Gastrocnemius medialis (tissue), 4 donors: ENCODE measurements at places on chromosomes 2 and 18. TPM values are rescaled to one million over a fixed set of nuclear protein-coding genes. Genes with fewer than 3 reads are reported as not detected.

SNED1 gene
- total RNA-seq, result 31.6 TPM

SPAG16 gene
- total RNA-seq, result 6.2 TPM

CFC1 gene
- not detected for total RNA-seq

SIGLEC15 gene
- total RNA-seq, result not detected

INHBB gene
- total RNA-seq, result 3.1 TPM

HOXD13 gene
- total RNA-seq, result not detected

ALK gene
- total RNA-seq, result not detected

REG3G gene
- not detected for total RNA-seq

C2orf78 gene
- 0.16 TPM for total RNA-seq

WDR75 gene
- 21.4 TPM for total RNA-seq

KIF1A gene
- 0.33 TPM for total RNA-seq

VIT gene
- total RNA-seq, result 14.4 TPM

SYT4 gene
- not detected for total RNA-seq

ETAA1 gene
- total RNA-seq, result 5.2 TPM

LOXHD1 gene
- not detected for total RNA-seq

CDK5R2 gene
- total RNA-seq, result not detected

AGXT gene
- total RNA-seq, result not detected

UGT1A4 gene
- total RNA-seq, result 0.51 TPM
